ENCODE measurements at places on chromosomes 4 and X.

DNA sequence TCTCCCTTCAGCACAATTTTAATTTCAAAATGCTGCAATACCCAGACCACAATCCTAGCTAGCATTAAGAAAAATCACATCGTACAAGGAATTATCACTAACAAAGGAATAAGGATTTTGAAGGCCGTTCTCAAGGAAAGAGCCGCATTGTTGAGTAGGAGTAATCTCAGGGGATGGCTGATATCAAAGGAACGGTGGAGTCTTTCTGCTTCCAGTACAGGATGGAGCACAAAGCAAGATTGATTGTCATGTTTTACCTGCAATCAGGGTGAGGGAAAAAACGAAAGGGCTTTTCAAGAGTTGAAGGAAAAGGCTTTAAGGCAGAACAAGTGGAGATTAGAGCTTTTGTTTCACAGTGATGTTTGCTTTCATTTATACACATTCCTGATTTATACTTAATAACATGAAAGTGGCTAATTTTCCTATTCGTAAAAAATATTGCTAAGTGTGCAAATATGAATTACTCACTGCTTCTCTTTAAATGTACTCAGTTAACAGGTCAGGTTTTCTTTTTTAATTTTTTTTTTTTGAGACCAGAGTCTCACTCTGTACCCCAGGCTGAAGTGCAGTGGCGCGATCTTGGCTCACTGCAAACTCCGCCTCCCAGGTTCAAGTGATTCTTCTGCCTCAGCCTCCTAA is 207.0 kb downstream of the TRIML1 start:
- DNase-seq: no peak

- peak; percentile 11 for DNase-seq
Observed at GRCh38 chrX:17689971-17690409, 47.3 kb upstream of the SCML1 start.

DNA sequence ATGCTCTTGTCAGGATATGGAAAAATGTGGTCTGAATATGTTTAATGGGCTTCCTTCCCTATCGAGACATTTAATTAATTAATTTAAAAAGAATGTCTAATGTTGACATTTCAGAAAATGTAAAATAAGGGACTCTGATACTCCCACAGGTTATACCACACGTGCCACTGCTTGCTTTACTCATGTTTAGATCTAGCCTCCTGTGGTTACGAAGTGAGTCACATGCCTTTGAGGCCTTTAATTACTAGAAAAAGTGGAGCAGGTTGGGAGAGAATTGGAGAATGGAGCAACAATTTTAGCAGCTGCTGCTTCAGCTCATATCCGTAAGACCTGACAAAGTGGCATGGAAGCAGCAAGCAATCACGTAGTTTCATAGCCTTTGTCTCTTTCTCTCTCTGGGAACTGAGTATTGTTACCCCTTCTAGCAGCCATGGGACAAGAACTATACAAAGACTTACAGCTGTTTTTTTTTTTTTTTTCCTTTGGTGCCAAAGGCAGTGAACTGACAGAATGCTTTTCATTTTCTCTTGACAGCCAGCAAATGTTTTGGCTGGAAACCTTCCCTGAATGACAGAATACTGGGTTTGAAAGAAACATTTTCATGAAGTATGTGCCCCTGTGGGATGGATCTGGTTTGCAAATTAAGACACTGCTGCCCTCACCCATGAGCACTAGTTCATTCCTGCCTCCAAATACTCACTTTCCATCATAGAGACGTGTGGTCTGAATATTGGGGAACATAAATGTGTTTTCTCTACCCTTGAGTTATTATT is 355.1 kb upstream of the PABPC5 start:
- DNase-seq: no peak

DNA sequence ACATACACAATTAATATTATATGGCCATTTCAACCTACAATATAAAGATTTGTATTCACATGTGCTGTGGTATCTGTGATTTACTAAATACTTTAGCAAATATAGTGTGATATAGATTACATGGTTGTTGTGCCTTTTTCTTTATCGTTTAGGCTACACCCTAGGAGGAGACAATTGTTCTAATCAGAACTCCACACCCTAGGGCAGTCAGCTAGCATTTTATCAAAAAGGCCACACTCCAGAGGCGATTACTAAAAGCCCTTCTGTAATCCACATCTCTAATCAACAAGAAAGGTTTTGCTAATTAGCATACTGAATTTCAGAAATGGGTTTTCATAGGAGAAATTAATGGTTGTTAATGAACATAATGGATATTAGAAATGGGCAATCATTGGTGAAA is 319.5 kb upstream of the NOCT start:
- DNase-seq: no peak

DNA sequence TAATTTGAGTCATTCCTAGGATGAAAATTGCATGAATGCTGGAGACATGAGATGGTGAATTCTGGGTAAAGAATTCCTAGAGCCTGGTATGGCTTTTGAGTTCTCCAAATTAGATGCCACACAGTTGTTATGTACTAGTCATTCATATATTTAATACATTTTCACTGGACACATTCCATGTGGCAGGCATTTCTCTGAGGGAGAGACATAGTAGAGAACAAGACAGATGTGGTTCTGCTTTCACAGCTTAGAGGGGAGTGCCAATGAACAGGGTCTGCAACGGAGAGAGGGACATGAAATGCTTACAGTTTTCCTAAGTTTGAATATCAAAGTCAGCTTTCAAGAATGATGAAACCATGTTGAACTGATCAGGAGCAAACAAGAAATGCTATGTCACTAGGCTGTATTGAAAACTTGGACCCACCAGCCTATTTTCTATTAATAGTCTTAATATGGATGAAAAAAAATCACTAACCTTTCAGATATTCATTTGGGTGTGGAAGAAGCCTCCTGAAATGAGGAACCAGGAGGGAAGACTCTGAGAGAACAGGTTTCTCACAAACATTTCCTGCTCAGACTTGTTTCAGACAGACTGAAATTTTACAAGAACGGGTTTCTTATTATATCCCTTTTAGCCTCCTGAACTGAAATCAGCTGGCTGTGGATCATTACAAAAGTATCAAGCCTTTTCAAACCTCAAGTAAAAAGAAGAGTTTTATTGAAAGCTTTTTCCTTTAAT is 276.0 kb upstream of the TET2 start:
- DNase-seq: no peak

Data from NCI-H446 (cell line).